Hepatocyte (in vitro differentiated cells): ENCODE measurements at places on chromosomes 5 and 9. TPM values are rescaled to one million over a fixed set of nuclear protein-coding genes. Genes with fewer than 3 reads are reported as not detected.

LRRC14B gene
- total RNA-seq, result not detected in 2 replicates

TMEM171 gene
- total RNA-seq, result 1.3 and 2.9 TPM in 2 replicates

DNA sequence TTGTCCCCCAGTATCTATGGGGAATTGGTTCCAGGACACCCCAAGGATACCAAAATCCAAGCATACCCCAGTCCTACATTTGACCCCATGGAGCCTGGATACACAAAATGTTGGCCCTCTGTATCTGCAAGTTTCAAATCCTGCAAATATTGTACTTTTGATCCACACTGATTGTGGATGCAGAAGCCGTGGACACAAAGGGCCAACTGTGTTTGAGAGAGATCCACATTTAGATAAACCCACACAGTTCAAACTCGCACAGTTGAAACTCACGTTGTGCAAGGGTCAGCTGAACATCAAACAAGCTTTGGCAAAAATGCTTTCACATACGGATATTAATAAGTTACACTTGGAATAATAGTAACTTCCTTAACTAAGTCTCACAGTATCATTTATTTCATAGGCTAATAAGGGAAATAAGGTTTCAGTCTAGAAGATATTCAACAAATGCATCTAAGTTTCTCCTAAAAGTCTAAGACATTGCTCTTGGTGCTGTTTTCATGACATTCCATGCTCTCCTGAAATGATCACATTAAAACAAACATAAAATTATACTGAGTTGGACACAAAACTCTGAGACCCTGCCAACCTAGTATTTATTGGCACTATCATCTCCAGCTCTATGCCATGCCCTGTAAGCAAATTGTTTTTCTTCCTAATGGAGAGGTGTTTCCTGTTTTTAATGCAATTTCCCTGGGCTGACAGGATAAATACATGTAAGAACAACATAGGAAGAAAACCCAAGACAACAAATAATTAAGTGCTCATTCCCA, 32.3 kb downstream of the ACTL7A start:
- DNase-seq, result no peak

- no peak for DNase-seq
Measured at GRCh38 chr5:92942762-92943161, 638.3 kb downstream of the NR2F1-AS1 start.

DNA sequence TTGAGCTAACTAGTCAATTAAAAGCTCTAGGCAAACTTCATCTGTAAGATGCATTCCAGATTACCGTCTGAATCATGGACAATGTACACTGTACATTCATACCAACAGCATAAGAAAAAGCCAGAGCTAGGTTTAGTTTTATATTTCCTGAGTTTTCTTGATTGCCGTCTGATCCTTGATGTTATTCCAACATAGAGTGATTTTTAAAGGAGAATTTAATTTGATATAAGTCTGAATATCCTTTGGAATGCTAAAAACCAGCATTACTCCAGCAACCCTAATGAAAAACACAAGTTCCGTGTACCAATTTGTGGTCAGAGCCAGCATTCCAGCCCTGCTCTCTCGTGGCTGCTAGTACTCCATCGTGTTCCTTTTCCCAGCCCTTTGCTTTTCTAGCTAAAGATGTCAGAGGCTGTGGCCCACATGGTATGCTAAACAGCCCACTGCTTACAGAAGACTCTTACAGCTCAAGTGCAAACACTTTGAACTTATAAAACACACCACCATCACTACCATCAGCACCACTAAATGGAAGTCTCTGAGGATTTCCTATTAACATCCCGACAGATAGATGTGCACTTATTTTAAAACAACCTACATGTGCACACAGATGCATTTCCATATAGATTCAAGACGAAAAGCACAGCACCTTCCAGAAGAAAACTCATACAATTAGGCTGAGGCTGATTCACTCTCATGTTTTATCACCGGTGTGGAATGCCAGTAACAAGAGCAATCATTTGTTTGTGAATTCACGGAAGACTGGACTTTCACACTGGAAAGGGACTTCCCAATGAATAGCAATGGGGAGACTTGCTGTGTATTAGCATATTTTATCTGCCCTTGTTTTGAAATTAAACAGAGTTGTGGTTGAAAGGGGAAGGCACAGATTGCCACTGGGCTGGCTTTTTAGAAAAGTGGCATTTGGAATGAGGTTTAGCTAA, 246.9 kb upstream of the GAS1 start:
- peak; percentile 38 for DNase-seq

- no peak for DNase-seq
Measured at GRCh38 chr9:35029852-35030251, 40.3 kb downstream of the DNAJB5 start.

DNA sequence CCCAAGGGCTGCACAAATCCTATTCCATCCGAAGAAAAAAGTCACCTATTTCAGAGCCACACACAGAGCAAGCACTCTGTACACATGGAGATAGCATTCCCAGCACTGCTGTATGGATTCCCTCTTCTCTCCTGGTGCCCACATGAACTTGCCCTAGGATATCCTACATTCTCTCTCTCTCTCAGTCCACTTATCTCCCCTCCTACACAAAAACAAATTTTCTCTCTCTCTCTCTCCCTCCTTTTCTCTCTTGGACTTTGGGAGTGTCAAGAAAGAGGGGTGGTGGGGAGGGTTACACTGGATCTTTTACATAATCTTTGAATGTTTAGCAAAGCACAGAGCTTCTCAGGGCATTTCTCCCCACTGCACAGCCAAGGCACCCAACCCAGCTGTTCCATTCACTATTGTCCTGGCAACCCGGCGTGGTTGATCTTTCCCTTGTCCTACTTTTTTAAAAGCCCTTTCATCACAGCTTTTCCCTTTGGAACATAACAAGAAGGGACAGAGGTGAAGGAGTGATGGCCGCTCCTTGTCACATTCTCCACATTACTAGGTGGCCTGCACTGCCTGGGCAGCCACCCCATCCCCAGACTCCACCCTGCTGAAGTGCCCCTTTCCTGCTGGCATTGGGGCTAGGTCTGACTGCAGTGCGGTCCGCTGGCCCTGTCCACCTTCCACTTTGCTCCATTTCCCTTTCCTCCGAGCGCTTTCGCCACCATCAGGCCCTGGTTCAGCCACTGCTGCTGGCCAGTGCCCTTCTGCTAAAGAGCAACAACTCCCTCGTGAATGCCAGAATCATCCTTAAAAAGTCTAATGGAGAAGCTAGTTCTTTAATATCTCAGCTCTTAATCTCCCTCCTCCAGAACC, 22.2 kb upstream of the SLC1A3 start:
- no peak for DNase-seq

C9orf153 gene
- total RNA-seq, result not detected in 2 replicates
